ENCODE measurements at places on chromosomes 16 and 17. TPM values are rescaled to one million over a fixed set of nuclear protein-coding genes. Genes with fewer than 3 reads are reported as not detected.

Gene FOXO3B
- 7.3 TPM for total RNA-seq

Gene EPN3
- 0.15 TPM for total RNA-seq

Gene EVPL
- not detected for total RNA-seq

Gene PRKCB
- total RNA-seq: not detected

Gene TP53I13
- total RNA-seq: 67.2 TPM

Gene BTBD17
- total RNA-seq: not detected

Gene CACNG1
- not detected for total RNA-seq

All from bronchus fibroblast of lung (primary cell).